ENCODE measurements at places on chromosomes 6 and 20. TPM values are rescaled to one million over a fixed set of nuclear protein-coding genes. Genes with fewer than 3 reads are reported as not detected.

GRCh38 chr6:139801571-139802321 is 427.3 kb upstream of the CITED2 start:
- DNase-seq: no peak

Gene SLC25A27
- total RNA-seq: 24.6 TPM

Gene SIM1
- under 0.01 TPM for total RNA-seq

- DNase-seq: no peak
Observed at GRCh38 chr6:14443629-14444268, 326.2 kb downstream of the CD83 start.

GRCh38 chr6:17831135-17831534 is 124.4 kb upstream of the NUP153 start:
- DNase-seq: no peak

DNA sequence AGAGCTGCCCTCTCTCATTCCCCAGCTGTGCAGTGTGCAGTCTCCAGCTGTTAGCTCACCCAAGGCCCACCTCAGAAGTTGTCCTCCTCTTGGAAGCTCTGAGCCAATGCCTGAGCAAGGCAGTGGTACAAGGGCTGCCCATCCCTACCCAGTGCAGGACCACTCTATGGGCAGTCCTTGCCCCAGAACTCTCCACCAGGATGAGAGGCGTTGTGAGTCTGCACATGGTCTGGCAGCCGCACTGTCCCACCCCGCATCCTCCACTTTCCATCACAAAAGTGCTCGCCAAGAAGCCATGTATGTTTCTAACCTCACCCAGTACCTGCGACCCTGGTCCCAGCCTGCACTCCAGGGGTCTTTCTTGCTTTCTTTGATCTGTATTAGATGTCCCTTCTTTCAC is 175.1 kb upstream of the PMEPA1 start:
- DNase-seq: no peak

Gene TCF21
- 1.5 TPM for total RNA-seq

DNA sequence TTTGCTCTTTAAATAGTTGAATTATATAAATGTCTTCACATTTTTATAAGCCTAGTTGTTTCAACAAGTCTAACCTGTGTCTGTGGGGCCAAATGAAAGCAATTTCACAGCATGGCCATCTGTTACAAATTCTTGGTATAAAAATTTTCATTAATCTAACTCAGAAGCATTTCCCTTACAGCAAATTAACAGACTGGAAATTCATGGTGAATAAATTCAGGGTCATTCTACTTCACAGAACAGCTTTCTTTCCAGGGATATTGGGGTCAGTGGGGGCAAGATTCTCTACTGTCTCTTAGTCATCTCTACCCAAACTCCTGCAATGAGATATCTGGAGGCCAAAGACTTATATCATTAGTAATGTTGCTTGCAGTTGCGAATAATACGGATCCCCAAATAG is 352.1 kb downstream of the MMUT start:
- DNase-seq: no peak

DNA sequence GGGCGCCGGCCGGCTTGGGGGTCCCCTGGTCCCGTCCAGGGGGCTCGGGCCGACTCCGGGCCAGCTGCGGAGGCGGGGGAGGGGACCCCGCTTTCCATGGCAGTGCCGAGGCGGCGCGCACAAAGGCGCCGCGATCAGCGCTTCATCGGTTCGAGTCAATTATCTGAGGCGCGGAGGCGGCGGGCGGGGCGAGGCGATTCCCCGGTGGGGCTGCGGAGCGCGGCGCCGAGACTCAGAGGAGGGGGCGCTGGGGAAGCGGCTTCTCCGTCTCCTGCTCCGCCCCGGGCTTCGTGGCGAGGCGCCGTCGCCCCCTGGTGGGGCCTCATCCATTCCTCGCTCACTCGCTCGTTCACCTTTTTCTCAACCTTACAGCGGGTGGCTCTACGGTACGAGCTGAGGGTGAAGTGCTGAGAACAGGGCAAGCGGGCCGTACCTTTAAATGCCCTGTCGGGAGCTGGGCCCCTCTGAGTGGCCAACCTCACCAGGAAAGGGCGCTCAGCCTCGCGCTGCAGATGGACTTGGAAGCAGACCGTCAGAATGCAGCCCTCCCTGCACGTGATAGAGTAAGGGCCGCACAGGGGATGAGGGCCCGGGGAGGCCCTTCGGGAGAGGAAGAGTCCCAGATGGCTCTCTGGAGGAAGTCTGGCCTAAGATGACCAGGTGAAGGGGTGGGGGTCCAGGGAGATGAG is 39.9 kb downstream of the SLC52A3 start:
- DNase-seq: no peak

GRCh38 chr6:169906004-169906687 is 154.7 kb downstream of the ERMARD start:
- no peak for DNase-seq

- no peak for DNase-seq
Observed at GRCh38 chr6:14743474-14744211, 502.2 kb upstream of the JARID2 start.

GRCh38 chr6:2353412-2354137 is 108.2 kb upstream of the GMDS start:
- DNase-seq: peak; percentile 57

DNA sequence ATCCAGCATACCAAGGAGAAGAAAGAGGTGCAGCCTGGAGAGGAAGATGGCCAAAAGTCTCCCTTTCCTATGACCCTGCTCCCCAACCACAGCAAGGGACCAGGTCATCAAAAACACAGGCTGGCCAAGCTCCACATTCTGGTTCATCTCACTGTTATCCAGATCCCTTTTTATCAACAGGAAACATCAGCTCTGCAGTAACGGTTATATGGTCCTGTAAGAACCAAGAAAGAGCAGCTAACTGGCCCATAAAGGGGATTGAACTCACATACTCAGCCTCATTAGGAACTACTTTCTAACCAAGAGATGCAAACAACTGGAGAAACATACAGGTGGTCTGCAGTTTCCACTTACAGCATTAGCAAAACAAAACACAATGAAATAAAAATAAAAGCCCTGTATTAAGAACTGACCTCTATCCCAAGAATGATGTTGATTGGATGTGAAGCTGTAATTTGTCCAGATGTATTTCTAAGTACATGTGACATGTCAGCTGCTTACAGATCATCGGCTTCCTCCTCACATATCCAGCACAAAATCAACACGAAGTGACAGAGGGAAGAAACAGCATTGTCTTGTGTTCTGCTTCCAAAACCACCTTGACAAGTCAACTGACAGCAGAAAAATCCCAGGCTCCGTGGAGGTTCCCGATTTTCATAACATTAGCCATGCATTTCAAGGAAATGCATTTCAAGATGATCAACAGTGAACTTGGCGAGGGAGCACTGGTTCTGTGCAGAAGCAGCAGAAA is 557.2 kb upstream of the AGPAT4 start:
- DNase-seq: no peak

- DNase-seq: no peak
Observed at GRCh38 chr20:63268256-63268655, 4.4 kb upstream of the ARFGAP1 start.

GRCh38 chr6:37871616-37872372 is 52.3 kb downstream of the ZFAND3 start:
- no peak for DNase-seq

DNA sequence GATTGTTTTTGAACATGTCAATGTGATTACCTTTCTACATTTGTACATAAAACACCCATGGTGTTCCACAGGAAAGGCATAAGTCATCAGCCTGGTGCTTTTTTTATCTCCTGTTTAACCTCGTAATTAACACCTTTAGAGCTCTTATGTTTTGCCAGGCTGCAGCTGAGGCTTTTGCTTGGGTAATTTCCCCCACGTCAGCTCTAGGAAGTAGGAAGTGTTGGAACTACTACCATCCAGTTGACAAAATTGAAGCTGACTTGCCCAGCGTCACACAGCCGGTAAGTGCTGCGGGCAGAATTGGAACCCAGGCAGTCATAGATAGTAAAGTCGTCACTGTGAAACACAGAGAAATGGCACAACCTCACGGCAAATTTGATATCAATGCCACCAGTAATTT is 86.6 kb upstream of the BMP2 start:
- no peak for DNase-seq

Measured in uterus (tissue), 4 donors.